ENCODE measurements at places on chromosomes 1 and 21.

DNA sequence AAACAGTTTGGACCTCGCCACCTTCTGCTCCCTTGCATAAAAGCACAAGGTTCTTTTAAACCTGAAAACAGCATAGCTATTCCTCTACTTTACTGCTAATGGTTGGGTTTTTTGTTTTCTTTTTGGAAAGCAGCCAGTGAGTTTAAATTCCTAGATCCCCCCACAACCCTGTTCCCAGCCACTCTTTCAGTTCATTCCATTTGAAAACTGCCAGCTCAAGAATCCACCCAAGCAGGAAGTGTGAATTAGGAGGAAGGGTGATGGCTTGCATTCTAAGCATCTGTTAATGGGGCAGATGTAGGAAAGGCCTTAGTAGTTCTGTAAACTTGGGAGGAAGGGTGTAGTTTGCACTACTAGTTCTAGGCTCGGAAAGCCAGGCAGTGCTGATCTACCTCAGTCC lies 172.9 kb upstream of the HOOK1 start:
- no peak for DNase-seq

DNA sequence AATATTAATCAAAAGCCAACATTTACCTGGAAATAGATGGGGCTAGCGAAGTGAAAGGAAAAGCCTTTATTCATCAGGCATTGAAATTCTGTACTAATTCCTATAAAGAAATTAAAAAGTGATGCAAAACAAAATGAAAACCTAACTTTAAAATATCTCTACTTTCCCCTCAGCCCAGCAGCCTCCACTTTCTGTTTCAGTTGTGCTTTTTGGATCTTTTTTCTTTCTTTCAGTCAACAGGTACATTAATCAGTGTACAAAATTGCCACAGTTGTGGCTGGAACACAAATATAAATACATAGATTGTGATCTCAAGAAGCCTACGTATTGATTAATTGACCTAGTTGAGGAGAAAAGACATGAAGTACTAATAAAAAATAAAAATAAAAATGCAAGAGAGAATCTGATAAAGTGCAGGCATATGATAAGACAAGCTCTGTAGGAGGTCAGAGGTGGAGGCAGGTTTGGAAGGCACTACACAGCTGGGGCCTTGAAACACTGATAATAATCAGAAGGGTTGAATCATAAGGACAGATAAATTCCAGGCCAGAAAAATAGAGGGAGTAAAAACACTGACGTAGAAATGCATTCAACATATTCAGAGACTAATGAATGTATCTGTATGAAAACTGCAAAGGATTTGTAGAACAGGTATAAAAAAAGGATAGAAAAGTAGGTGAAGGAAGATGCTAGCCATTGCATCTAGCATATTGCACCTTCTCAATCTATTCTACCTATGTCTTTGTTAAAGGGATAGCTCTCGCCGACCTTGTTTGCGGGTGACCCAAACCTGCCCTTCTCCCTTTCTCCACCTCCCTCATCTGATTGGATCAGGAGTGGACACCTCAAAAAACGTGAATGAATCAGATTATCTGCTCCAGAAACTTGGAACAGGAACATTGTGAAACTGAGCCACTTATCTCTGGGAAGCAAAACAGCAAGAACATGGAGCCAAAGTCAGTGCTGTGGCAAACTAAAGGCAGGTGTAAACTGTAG lies 607.8 kb upstream of the ADGRL2 start:
- DNase-seq: no peak

- no peak for DNase-seq
Observed at GRCh38 chr1:20936216-20936615, 149.1 kb upstream of the HP1BP3 start.

GRCh38 chr1:223776075-223776814 lies 63.9 kb downstream of the CAPN2 start:
- no peak for DNase-seq

DNA sequence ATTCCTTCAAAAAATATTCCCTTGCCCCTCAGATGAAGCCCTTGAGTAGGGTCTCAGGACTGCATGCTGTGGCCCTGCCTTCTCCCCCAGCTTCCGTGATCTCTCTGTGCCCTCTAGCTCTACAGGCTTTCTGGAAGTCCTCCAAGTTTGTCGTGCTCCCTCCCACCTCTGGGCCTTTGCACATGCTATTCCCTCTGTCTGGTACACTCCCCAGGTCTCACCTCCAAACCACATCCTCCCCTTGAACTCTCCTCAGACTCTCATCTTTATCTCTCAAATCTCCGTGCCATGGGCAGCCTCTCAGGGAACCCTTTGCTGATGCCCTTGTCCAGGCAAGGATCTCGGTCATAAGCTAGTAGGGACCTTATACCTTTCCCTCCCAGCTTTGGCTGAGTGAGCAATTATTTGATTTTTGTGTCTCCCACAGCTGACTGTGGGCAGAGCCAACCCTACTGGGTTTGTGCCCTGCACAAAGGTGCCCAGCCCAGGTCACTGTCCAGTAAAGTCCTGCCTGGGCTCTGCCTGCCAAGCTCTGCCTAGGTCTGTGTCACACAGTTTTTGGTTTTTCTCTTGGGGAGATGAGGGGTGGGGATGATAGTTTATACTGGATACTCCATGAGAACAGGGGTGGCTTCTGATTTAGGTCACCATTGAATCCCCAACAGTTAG lies 188.1 kb downstream of the ZNF281 start:
- no peak for DNase-seq

GRCh38 chr1:29272147-29272907 lies 36.0 kb downstream of the PTPRU start:
- DNase-seq: no peak

DNA sequence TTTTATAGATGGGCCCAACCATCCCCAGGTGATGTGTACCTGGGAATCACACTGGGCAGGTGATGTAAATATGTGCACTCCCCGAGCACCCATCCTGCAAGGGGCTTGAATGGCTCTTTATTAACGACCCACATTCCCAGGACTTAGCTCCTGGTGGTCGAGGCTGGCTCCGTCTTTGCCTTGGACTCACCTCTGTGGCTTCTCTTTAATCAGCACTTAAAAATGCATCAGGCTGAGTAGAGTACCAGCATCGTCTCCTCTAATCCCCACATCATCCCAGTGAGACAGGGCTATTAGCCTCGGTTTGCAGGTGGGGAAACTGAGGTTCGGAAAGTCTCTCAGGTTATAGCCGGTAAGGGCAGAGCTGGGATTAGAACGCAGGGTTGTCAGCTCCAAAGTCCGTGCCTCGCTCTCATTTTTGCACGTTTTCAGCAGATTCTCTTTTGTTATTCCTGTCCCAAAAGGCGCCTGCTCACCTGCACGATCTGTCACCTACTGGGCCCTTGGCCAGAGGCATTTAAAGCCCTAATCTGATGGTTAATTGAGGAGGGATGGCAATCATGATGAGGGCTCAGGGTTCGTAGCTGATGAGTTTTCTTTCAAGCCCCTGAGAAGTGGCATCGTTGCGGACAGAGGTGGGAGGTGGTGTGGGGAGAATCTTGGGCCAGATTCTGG lies 29.4 kb downstream of the SPSB1 start:
- no peak for DNase-seq

Data from GM13976 (cell line).